ENCODE measurements at places on chromosomes 1 and 21.

- peak; percentile 80 for DNase-seq
Measured at GRCh38 chr1:244341455-244342450, 110.0 kb downstream of the ADSS2 start.

DNA sequence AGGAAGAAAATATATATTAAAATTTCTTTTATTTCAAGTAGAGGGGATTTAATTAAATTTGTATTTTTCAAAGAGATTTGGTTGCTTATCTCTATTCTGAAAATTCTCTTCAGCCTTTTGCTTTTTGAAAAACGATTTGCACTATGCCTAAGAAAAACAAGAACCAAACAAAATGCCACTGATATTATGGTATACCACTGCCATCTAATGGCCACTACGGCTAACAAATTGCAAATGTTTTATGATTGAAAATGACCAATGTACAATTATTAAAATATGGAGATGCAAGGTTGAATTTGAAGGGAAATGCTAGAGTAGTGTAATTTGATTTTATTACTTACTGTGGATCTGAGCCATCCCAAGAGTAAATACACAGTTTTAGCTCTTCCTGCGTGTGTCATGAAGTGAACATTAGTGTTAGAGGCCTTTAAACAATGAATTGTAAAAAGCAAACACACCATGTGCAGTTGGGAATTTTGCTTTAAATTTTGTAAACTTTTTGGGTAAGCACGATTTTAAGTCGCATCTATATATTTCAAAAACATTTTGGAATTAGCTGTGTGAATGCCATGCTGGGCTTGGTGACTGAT is 137.4 kb upstream of the USP25 start:
- DNase-seq, result peak; percentile 25

DNA sequence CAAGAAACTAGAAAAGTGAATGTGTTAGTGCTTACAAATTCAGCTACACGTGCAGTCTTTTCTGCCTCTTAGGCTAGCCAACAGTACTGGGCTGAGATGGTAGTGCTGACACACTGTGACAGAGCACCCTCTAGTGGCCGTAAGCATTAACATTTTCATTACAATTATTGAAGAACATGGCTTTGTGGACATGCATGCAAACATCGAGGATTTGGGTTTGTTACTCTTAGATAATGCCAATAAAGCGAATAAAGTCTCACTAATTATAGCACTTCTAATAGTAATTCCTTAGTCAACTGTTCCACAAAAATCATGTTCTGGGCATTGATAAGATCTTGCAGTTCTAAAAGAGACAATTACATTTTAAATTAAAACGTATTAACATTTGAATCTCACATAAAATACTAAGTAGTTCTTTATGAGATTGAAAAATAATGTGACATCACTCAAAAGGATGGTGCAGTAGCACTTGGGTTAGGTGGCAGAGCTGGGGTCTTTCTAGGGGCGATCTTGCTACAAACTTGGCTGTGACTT is 47.1 kb downstream of the MYSM1 start:
- peak; percentile 73 for DNase-seq

DNA sequence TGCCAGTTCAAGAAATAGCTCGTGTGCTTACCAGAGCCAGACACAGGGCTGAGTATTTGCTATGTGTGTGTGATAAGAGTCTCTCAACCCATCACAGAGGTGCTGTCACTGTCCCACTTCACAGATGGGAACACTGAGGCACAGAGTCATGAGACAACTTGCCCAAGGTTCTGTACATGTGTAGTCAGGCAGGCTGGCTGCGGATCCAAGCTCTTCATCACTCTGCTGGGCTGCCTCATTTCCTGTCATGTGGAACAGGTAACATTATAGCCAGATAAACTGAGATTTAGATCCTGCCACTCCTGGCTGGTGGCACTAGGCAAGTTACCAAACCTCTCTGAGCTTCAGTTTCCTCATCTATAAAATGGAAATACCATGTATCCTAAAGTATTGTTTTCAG is 77.8 kb downstream of the ITPKB start:
- no peak for DNase-seq

DNA sequence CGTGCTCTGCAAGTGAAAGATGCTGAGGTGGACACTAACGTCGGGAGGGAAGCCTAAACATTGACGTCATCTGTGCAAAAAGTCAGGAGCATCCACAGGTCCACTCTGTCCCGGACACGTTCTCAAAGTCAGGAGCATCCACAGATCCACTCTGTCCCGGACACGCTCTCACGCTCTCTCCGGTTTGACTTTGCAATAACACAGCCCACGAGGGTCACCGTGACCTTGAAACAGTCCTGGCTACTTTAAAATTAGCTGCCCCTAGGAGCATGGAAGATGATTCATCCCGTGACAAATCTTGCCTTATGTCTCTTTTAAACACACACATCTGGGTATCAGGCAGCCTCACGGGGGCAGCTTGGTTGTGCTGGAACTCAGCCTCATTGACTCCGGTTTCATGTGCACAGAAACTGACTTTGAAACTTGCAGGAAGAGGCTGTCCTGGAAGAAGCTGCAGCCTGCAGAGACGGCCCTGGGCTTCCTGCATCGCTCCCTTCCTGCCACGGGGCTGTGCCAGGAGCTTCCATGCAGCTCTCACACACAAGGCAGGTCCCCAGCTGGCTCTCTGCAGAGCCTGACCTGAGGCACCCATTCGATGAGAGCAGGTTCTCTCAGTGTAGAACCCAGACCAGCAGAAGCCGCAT is 18.1 kb upstream of the COL18A1 start:
- no peak for DNase-seq

GRCh38 chr1:57494530-57495079 is 70.7 kb upstream of the DAB1 start:
- DNase-seq, result no peak

GRCh38 chr1:43177691-43178090 is 5.6 kb downstream of the CFAP57 start:
- no peak for DNase-seq

DNA sequence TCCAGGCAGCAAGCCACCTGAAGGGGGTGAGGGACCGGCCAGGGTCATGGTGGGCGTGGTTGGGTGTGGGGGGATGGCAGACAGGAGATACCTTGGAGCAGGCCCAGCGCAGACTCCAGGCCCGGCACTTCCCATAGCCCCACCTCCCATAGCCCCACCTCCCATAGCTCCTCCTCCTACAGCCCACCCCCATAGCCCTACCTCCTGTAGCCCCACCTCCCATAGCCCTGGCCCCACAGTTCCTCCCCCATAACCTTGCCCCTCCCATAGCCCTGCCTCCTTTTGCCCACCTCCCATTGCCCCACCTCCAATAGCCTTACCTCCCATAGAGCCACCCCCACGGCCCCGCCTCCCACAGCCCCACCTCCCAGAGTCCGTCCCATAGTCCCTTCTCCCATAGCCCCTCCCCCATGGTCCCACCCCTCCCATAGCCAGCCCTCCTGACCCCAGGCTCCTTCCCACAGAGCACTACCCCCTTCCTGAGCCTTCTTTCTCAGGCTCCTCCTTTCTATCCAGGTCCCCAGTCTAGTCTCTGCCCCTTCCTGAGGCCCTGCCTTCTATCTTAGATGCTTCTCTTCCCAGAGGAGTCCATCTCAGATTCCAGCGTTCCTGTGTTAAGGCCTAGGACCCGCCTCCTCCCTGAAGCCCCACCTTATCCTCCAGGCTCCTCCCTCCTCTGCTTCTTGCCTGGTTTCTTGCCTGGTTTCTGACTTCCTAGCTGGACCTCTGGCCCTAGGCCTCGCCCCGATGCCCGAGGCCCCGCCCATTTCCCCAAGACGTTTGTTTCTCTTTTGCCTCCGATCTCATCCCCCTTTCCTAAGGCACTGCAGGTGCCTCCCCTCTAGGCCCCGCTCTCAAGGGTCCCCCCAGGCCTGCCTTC is 46.8 kb downstream of the PTPRU start:
- DNase-seq, result peak; percentile 30

DNA sequence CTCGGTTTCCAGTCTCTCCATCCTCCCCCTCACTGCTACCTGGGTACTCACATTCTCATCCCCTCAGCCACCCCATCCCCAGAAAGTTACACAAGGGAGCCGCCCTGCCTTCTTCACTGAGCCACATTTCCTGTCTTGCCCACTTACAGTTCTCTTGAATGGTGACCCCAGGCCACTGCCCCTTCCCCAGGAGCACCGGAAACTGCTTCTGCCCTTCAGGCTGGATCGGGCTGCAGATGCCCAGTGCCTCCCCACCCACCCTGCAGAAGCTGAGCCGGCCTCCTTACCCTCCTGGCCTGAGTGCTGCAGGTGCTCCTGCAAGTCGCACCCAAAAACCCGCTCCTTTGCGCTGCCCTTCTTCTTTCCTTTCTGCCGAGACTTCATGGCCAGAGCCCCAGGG is 450 bp downstream of the ARHGAP30 start:
- DNase-seq, result peak; percentile 24

DNA sequence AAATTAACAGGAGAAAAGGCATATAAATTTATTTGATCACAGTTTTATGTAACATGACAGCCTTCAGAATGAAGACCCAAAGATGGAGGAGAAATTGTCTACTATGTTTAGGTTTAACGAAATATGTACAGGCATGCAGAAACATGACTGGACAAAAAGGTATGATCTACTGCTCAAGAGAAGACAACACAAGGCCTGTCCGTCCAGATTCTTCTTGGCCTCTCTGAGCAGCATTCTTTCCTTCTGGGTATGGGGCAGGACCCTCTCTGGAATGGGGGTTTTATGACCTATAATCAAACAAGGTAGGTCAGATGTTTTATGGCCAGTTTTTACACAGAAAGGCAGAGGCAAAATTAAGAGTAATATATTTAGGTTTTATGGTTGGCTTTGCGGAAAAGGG is 13.5 kb upstream of the SYNJ1 start:
- DNase-seq, result no peak

GRCh38 chr1:183942933-183943693 is 94.4 kb downstream of the COLGALT2 start:
- no peak for DNase-seq

DNA sequence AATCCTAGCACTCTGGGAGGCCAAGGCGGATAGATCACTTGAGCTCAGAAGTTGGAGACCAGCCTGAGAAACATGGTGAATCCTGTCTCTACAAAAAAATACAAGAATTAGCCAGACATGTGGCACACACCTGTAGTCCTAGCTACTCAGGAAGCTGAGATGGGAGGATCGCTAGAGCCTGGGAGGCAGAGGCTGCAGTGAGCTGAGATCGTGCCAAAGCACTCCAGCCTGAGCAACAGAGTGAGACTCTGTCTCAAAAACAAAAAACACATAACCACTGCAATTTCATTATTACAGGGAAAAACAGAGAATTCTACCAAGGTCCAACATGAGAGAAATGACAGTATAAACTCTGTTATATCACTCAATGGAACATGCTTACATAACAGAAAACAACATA is 4.4 kb upstream of the TOMM20 start:
- DNase-seq, result no peak

- peak; percentile 31 for DNase-seq
Measured at GRCh38 chr1:2228694-2229036, 546 bp downstream of the SKI start.

- peak; percentile 87 for DNase-seq
Measured at GRCh38 chr1:19710825-19711611, 46.3 kb downstream of the HTR6 start.

DNA sequence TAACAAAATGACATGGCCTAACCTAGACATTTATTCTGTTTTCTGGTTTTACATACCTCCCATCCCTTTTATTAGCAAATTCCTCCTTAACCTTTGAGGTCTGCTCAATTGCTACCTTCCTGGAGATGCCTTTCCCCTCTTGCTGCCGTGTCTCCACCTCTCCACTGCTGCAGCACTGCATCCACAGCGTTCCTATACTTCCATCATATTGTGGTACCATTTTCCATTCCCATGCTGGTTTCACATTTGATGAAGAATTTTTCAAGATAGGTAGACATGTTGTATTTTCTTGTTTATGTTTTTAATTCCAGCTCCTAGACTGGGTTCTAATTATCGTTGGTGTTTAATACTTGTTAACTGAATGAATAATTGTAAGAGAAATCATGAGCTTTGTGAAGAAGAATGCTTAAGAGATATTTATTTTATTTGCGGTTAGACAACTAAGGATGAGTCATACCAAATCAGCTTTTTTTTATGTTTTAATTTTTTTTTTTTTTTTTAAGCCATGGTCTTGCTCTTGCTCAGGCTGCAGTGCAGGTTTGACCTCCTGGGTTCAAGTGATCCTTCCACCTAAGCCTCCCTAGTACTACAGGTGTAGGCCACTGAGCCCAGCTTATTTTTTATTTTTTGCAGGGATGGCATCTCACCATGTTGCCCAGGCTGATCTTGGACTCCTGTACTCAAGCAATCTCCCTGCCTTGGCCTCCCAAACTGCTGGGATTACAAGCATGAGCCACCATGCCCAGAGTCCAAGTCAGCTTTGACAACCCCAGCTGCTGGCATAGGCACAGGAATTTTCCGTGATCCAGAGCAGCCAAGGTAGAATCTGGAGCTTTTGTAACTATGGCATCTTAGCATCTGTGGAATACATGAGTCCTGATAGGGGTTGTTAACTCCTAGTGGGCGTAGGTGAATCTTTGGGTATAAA is 44.0 kb downstream of the ATP6V1G3 start:
- no peak for DNase-seq

GRCh38 chr1:74963120-74963519 is 171.1 kb upstream of the LHX8 start:
- DNase-seq, result no peak

DNA sequence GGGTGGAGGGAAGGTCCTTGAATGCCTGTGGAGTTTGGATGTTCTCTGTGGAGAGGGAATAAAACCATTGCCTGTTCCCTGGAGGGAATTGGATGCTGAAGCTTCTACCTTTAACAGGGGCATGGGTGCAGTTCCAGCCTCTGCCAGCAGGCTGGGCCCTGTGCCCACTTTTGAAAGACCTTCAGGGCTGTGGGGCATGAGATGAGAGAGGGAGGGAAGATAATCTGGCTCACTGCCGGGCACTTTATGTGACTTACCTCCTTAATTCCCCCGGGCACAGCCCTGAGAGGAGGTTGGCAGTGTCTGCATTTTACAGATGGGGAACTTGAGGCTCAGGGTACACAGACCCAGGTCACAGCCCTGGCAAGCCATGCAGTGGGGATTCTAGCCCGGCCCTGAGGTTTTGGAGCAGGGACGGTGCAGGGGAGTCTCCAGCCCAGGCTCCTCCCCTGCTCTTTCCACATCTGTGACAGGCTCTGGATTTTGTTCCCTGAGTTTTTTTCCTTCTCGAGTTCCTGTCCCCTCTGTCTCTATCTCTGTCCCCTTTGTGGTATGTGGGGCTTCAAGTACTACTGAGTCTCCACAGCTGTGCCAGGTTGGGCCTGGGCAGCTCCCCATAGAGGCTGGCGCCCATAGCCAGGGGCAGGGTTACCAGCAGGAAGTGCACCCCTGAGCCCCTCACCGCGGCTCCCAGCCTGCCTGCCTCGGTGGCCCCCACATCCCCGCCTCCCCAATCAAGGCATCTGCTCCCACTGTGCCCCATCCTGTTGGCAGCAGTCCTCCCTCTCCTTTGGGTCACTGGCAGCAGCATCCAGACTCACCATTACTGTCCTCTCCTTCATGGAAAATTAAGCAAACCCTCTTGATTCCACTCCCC is 14.0 kb upstream of the THEMIS2 start:
- DNase-seq, result peak; percentile 83

Measured in activated CD4-positive, alpha-beta T cell treated with anti-CD3 and anti-CD28 coated beads, Interleukin-2, amount 50 U/mL, for 16 hours (primary cell).